ENCODE measurements at places on chromosomes 1 and 21. TPM values are rescaled to one million over a fixed set of nuclear protein-coding genes. Genes with fewer than 3 reads are reported as not detected.

Gene POTED
- total RNA-seq = not detected

Gene DMBX1
- not detected for total RNA-seq

Gene ADGRL4
- total RNA-seq = 0.75 TPM

Gene S100A2
- not detected for total RNA-seq

Gene SNRNP40
- total RNA-seq = 130 TPM

Gene IVL
- not detected for total RNA-seq

Gene ALX3
- total RNA-seq = not detected

Gene RPTN
- not detected for total RNA-seq

Gene EXO1
- 49.3 TPM for total RNA-seq

Gene TNFRSF25
- total RNA-seq = 23.4 TPM

Gene VTCN1
- total RNA-seq = 0.43 TPM

GRCh38 chr1:96863449-96863848, 141.9 kb downstream of the PTBP2 start:
- H3K27ac ChIP-seq = no peak overlapping the region
- DNase-seq = no peak
- H3K4me1 ChIP-seq = no peaks in the 10 kb centered on the region
- no peak overlapping the region for H3K4me3 ChIP-seq
- H3K36me3 ChIP-seq = peaks cover 7% of the 10 kb centered on the region

DNA sequence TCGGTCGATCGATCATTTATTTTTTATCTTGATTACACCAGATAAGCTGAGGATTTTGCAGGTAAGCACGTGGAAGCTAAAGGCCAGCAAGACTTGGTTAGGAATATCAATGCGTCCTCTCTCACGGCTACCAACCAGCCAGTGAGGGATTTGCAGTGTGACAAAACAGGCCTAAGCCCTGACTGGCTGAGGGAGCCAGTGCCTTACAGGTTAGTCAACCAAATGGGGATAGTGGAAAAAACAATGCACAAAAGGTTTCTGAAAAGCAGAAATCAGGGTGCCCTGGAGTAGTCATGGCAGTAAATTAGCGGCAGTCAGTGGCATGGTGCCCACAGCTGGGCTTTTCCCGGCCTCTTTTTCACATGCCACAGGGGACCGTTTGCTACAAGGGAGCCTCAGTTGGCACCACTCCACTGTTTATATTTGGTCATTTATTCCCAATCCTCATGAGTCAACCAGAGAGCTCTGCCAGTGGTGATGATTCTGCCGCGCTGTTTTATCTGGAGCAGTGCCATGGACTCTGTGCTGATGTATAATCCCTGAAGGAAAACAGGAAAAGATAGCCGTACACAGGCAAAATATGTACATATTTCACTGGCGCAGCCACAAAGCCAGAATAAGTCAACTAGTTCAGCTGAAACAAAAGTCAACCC, 167.6 kb downstream of the RHOU start:
- peaks cover 4% of the 10 kb centered on the region for H3K27me3 ChIP-seq
- no peak for DNase-seq

DNA sequence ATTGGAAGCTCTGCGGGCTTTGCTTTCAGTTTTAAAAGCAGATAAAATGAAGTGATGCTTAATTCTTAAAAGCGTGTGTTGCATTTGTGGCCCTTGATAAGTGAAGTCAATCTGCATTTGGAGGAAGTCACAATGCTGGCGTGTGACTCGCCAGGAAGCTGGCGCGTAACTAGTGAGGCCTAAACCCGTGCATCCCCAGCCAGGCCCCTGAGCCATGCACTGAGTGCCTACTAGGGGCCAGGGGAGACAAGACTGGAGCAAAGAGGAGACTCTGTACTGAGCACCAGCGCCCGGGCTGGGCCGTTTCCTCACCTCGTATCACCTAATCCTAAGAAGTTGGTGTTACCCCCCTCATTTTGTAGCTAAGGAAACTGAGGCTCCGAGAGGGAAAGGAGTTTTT, 4.6 kb upstream of the DDOST start:
- no peak for DNase-seq
- no peaks in the 10 kb centered on the region for H3K27me3 ChIP-seq
- peaks cover 20% of the 10 kb centered on the region for H3K4me1 ChIP-seq

DNA sequence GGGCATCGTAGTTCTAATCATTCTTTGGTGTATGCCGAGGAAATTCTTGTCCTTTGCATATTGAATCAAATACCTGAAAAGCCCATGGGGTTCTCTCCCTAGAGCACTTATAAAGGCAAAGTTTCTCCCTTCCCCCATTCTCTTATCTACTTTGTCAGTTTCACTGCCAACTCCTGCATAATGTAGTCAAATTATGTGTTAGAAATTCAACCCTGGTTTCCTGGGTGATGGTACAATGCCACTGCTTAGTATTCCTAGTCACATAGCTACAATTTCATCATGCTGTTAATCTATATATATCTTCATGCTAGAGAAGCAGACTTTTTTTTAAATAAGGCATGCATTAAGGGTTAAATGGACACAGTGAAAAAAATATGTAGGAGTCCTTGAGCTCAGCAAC, 119.0 kb downstream of the PDE4B start:
- H3K36me3 ChIP-seq = no peaks in the 10 kb centered on the region
- no peak overlapping the region for H3K27ac ChIP-seq

- no peaks in the 10 kb centered on the region for H3K4me1 ChIP-seq
- no peak overlapping the region for H3K27ac ChIP-seq
- peaks cover 3% of the 10 kb centered on the region for H3K36me3 ChIP-seq
Measured at GRCh38 chr1:168312718-168313604, 32.3 kb downstream of the TBX19 start.

DNA sequence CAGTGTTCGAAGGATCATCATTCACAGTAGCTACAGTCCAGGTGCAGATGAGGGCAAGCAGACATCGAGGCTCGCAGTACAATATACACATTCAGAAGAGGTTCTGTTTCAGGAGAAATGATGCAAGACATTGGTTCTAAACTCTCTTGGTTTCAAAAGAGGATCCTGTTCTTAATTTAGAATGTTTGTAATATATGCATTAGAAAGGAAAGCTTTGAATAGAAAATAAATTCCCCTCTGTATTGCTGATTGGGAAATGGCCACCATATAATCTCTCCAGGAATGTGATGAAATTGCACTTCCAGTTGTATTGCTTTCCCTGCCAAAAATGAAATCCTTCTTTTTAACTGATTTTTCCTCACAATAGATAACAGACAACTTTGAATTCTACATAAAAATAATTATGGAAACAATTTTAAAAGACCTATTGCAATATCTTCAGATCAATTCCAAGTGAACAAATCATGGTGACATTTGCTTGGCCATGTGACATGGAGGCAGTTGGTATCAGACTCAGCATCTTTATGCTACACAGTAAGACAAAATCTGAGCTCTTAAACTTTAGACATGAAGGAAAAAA, 27.6 kb upstream of the SIPA1L2 start:
- no peak for DNase-seq
- peaks cover 2% of the 10 kb centered on the region for H3K27me3 ChIP-seq
- H3K27ac ChIP-seq = no peak overlapping the region
